ENCODE measurements at places on chromosomes 2 and 18.

- no peak for DNase-seq
Measured at GRCh38 chr2:9693196-9693491, 62.3 kb upstream of the YWHAQ start.

GRCh38 chr2:18656048-18656447 lies 66.7 kb upstream of the NT5C1B start:
- DNase-seq = no peak

DNA sequence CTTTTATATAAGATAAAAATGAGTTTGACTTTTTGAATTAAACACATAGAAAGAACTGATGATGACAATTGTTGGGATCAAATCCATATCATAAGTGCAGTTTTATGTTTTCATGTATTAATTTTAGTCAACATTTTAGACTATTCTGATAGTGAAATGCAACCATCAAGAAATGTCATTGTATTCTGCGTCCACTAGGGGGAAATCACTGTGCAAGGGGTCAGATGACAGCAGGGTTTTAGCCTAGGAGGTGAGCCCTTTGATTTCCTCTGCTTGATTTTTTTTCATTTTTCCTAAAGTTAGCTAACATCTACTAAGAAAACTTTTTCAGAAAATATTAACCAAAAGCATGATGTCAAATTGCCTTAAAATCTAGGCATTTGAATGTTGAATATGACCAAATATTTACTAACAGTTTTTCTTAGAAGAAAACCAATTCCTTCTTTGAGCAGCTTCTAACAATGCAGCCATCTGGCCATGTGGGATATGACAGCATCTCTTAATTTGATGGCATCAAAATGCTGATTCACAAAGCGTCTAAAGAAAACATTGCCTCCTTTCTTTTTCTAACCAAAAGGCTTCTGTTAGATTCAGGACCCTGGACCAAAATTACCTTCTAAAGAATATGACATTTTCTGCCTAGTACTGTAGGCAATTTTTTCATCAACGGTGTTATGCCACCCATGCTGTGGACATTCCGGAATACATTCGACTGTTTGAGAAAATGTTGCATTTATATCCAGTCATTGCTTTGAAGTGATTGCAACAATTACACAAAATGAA lies 141.5 kb downstream of the SPHKAP start:
- DNase-seq = no peak

GRCh38 chr2:26535663-26536275 lies 57.8 kb upstream of the OTOF start:
- DNase-seq = no peak

GRCh38 chr2:171217330-171217729 lies 56.6 kb upstream of the TLK1 start:
- no peak for DNase-seq

DNA sequence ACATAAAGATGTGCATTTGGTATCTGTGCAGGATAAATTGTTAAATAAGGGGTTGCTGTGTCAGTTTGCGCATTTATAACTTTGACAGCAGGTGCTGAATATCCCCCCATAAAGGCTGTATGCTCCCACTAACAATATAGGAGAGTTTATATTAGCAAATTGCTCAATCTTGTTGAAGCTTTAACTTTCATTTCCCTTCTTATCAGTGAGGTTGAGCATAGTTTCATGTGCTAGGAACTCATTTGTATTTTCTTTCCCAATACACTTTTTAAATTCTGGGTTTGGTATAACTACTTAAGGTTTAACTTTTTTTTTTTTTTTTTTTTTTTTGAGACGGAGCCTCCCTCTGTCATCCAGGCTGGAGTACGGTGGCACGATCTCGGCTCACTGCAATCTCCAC lies 89.0 kb downstream of the FAM117B start:
- no peak for DNase-seq

DNA sequence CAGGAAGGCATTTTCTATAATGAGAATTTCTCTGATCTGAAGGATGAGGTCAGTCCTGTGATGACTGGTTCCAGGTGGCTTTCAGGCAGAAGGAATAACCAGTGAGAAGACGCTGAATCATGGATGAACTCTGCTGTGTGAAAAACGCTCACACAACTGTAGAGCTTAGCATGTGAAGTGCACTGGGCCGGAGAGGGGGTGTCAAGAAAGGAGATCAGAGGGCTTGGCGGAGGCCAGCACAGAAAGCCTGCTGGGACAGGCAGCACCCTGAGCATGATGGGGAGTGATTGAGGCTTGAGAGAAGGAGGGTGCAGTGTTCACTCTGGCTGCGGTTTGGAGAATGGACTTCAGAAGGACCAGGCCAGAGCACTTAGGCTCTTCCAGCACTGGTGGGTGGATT lies 236.5 kb downstream of the TPGS2 start:
- no peak for DNase-seq

DNA sequence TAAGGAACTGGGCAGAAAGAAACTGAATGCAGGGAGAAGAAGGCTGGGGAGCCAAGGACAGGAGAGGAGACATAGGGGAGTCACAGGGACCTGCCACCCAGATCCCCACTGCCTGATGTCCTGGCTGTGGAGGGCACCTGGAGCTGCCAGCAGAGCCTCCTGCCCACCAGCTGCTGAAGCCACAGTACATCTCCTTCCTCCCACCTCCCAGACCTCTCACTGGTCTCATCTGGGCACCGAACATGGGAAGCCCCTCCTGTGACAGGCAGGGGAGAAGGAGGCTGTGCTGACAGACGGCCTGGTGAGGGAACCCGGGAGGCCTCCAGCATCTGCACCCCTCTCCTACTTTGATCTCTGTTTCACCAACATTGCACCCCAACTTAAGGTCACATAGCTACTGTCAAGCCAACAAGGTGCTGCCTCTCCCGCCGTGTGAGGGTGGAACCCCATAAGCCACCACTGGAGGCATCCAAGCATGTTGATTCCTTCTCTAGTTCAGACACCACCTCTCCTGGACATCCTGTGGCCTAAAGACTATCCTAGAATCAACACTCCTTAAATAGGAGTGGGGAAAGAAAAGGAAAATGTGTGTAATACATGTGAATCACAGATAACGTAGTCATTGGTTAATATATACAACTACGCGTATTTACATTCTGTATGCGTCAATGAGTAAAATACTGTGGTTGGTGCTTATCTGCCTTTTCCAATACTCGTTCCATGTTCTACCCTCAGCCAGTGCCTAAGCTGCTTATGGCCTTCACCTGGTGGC lies 3.5 kb upstream of the RNPEPL1 start:
- DNase-seq = no peak

GRCh38 chr2:29235411-29235810 lies 120.2 kb downstream of the CLIP4 start:
- DNase-seq = no peak

DNA sequence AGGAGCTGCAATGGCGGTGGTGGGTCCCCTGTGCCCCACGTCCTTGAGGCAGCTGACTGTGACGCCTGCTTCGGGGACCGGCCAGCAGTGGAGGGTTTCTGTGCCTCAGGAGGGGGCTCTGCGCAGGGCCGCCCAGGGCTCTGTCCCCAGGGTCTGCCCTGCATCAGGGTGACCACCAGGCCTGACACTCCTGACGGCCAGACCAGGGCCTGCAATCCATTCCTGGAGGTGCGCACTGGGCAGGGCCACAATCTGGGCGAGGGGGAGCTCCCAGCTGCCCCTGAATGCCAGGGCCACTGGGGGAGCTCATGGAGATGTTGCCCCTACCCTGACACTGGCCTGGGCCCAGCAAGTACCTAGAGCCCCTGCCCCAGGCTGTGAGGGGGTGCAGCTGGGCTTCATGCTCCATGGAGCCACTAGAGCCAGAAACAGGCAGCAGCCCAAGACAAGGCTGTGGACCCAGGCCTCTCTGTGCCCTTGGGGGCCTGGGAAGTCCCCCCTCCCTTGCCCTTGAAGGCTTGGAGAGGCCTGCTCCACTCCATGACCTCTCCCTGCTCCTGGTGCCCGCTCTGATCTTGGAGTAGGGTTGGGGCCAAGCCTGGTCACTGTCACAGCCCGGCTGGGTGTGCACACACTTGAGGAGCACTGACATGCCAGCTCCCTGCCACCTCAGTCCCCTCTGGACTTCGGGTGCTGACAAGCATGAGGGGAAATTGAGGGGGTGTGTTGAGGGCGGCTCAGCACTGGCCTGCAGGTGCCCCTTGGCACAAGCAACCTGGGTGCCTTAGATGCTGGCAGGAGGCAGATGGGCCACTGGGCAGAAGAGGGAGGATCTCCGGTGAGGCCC lies 55.9 kb downstream of the LDAH start:
- no peak for DNase-seq
